Stimulated activated CD4-positive, alpha-beta T cell treated with anti-CD3 and anti-CD28 coated beads, Interleukin-2, amount 100 ng/mL, for 48 hours (primary cell): ENCODE measurements at places on chromosomes 11 and 22.

- DNase-seq, result no peak
Measured at GRCh38 chr11:5234381-5234834, at the start of gene HBD. Gene HBD (minus strand): TSS chr11:5234483. CDS start chr11:5234433, 50 bp downstream.

GRCh38 chr11:47531666-47532065 is 21.3 kb downstream of the CELF1 start:
- no peak for DNase-seq

DNA sequence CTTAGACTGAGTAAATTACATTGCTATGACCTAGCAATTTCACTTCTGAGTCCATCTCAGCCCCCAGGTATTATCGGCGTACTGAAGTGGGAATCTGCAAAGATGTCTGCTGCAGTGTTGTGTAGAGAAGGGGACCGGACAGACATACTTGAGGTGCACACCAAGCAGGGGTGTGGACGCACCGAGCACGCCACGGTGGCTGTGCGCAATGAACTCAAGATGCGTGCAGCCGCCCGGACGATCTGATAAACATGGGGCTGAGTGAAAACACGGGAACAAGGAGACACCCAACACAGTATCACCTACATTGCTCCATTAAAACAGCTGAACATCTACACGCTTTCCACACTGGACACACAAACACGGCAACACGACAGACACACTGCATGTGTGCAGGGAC is 454.3 kb downstream of the OPCML start:
- DNase-seq, result no peak

- no peak for DNase-seq
Measured at GRCh38 chr22:29574762-29575450, 6.0 kb downstream of the NIPSNAP1 start.

GRCh38 chr22:27883656-27884350 is 35.3 kb downstream of the PITPNB start:
- no peak for DNase-seq

GRCh38 chr22:22759371-22759770 is 115.0 kb downstream of the GGTLC2 start:
- DNase-seq, result no peak

DNA sequence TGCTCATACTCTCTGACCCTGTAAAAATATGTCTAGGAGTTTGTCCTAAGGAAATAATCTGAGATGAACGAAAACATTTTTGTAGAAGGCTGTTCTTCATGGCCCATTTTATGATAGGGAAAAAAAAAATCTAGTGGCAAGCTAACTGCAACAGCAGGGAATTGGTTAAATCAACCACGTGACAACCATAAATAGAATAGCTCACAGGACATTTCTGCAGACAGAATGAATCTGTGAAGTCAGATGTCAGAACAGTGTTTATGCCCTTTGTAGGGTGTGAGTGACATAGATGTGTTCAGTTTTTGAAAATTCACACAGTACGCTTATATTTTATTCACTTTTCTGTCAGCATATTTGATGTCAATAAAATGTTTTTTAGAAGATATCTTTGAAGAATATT is 16.1 kb downstream of the ARHGAP1 start:
- no peak for DNase-seq

GRCh38 chr11:105767931-105768330 is 158.1 kb downstream of the GRIA4 start:
- no peak for DNase-seq

DNA sequence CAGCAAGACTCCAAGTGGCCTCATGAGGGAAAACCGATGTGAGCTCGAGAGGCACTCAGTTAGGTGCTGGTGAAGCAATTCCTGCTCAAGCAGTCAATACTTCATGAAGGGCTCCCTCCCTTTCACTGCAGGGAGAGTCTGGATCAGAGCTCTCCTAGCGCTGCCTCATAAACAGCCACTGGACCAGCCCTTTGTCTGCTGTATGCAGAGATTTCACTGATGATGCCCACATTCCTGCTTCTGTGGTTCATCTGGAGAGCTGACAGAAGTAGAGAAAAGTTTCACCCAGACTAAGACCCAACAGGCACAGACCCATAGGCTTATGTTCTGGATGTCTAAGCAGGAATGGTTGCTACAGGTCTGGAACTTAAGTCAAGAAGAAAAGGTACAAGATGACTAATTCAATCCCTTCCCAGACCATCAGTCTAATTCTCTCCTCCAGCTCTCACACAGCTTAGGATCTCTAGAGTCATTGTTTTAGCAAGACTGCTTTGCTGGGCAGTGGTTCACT is 4.0 kb downstream of the UCP2 start:
- no peak for DNase-seq

- no peak for DNase-seq
Measured at GRCh38 chr11:44766112-44766971, 39.6 kb downstream of the TSPAN18 start.

- DNase-seq, result no peak
Measured at GRCh38 chr11:124798991-124799347, 1.2 kb downstream of the MSANTD2 start.

GRCh38 chr11:83819931-83820549 is 533.9 kb upstream of the CCDC90B start:
- DNase-seq, result no peak

GRCh38 chr11:94739331-94739730 is 28.8 kb upstream of the AMOTL1 start:
- no peak for DNase-seq

GRCh38 chr11:19664886-19665548 is 47.6 kb upstream of the NAV2 start:
- DNase-seq, result no peak

DNA sequence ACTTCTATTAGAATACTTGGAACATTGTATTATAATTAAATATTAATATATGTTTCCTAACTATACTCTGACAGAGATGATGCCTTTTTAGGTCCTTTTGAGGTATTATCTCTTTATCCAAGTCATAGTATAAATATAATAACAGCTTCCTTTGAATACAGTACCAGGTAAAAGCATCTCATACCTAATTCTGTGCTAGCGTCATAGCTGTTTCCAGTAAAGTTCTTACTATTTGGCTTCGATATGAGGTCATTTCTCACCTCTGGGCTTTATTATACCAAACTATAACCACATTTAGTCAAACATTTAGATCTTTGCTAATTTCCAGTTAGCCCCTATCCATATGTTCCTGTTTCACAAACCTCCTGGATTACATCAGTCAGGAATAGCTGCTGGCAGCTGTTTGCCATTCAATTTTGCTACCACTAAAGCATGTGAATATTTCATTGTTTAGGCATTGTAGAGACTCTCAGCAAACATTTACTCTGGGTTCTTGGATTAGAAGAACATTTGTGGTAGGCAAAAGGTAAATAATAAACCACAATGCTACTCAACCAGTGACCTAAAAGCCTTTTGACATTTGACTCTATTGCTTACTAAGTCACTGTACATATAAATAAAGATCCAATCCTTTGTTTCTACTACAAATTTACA is 255.1 kb downstream of the TTC28 start:
- DNase-seq, result no peak

DNA sequence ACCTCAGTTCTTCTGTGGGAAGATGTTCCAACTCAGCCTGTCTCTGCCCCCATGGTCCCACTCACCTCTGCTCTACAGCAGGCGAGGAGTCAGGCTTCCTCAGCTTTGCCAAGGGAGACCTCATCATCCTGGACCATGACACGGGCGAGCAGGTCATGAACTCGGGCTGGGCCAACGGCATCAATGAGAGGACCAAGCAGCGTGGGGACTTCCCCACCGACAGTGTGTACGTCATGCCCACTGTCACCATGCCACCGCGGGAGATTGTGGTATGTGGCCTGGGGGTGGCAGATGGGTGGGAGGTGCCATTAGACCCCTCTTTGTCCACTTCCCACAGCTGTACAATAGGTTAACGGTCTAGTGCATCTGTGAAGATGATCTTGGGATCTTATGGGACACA is 73.3 kb downstream of the MYO7A start:
- DNase-seq, result no peak

DNA sequence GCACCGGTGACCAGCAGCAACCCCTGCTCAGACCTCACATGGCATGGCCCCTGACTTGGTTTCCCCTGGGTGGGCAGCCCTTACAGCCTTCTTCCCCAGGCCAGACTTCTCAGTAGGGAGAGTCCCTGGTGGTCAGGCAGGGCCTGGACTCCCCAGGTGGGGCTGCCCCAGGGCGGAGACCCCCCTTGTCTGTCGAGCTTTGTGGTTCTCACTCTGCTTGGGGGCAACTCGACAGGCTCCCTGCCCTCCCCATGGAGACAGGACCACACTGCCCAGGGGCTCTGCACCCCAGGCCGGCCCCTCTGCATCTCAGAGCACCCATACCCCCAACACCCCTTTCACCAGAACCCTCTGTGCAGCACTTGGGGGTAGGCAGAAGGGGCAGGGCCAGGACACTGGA is 87.7 kb downstream of the MORC2 start:
- no peak for DNase-seq

DNA sequence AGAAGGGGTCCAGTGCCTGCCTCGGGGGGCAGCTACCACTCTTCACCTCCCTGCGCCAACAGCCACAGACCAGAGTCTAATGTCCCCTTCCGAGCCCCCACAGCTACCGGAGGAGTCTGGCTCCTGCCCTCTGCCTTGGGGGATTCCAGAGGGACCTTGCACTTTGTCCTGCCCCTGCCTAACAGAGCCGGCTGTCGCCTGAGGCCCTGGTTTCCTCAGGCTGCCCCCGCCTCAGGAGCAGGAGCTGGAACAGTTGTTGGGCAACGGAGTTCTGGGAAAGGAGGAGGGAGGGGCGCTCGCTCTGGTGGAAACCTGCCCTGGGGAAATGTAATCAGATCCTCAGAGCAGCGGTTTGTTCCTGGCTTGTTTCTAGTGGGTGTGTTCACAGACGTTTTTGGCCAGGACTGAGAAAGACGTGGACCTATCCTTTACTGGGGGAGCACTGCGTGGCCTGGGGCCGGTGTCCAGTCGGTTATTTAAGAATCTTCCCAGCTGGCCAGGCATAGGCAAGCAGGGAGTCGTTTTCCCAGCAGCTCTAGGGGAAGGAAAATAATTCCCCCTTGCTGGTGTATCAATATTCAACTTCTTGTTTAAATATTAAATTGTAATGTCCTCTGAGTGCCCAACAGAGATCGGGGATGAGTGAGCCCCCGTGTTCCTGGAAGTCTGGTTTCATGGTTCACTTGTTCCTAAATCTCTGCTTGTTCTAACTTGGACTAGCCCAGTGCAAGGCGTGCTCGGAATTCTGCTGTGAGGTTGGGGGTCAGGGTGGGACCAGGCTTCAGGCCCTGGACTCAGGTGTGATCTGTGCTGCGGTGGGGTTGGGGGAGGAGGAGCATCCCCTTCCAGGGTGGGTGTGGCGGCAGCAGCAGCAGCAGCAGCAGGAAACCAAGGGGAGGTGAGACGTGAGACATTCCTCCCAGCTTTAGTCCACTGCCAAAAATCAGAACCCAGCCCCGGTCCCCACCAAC is 32.1 kb downstream of the A4GALT start:
- no peak for DNase-seq

DNA sequence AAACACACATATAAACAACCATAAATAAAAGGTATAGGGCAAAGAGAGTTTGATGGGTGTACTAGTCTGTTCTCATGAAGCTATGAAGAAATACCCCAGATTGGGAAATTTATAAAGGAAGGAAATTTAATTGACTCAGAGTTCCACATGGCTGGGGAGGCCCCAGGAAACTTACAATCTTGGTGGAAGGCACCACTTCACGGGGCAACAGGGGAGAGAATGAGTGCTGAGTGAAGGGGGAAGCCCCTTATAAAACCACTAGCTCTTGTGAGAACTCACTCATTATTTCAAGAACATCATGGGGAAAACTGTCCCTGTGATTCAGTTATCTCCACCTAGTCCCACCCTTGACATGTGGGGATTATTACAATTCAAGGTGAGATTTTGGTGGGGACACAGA is 385.9 kb upstream of the ANO5 start:
- DNase-seq, result no peak

DNA sequence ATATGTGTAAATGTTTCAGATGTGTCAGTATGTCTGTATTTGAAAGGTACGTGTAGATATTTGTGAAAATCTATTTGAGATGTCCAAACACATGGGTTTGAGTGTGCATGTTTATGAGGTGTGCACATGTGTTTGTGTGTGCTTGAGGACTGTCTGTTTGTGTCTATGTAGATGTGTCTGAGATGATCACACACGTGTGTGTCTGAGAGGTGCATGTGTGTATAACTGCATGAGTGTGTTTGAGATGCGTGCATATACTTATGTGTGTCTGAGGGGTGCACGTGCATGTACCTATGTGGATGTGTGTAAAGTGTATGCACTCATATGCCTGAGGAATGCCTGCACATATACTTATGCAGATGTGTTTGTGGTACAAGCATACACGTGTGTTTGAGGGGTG is 584.4 kb downstream of the BUD13 start:
- no peak for DNase-seq

DNA sequence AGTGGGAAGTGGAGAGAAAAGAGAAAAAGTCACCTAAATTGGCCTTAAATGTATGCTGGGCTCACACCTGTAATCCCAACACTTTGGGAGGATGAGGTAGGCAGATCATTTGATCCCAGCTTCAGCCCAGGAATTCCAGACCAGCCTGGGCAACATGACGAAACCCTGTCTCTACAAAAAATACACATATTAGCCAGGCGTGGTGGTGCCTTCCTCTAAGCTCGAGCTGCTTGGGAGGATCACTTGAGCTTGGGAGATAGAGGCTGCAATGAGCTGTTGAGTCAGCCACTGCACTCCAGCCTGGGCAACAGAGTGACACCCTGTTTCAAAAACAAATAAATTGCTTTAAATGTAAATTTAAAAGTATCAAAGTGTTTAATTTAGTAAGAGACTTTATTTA is 3.9 kb downstream of the CBL start:
- no peak for DNase-seq

DNA sequence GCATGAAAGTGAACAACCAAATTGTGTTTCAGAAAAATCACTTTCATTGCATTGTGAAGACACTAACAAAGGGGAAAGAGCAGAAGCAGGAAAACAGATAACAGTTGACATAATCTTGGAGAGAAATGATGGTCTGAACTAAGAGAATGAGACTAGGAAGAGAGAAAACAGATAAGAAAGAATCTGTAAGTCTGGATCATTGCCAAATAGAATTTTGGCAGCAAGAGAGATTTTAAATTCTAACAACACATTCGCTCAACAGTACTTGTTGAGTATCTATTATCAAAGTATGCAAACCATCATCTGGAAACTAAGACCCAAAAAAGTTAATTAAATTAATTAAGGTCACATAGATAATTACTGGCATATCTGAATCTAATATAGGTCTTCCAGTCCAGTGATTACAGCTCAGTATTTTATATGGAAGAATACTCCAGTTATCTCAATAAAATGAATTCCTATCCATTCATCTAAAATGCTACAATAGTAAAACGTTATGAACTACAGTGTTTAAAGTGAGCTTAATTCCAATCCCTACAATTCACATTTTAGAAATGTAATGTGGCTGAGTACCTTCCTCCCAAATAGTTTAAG is 166.7 kb upstream of the FAT3 start:
- DNase-seq, result no peak

- DNase-seq, result no peak
Measured at GRCh38 chr11:126840201-126840886, 160.2 kb downstream of the KIRREL3 start.

- DNase-seq, result no peak
Measured at GRCh38 chr11:19811380-19811779, 98.7 kb downstream of the NAV2 start.

DNA sequence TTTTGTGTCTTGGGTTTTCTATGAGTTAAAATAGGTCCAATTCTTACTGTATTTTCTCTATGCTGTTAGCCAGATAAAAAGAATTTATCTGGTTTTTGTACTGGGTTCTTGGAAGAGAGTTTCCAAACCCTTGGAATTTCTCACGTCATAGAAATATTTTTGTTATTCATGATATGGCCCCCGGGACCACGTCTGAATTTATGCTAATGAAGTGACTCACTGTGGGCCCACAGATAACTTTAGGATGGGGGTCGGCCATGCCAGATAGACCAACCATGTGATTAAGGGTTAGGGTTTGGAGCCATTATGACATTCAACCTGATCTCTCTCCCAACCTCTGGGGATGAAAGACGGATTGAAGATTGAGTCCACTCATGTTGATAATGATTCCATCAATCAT is 35.6 kb upstream of the DDI1 start:
- no peak for DNase-seq
